D721Med (cell line): ENCODE measurements at places on chromosomes 1 and 21.

DNA sequence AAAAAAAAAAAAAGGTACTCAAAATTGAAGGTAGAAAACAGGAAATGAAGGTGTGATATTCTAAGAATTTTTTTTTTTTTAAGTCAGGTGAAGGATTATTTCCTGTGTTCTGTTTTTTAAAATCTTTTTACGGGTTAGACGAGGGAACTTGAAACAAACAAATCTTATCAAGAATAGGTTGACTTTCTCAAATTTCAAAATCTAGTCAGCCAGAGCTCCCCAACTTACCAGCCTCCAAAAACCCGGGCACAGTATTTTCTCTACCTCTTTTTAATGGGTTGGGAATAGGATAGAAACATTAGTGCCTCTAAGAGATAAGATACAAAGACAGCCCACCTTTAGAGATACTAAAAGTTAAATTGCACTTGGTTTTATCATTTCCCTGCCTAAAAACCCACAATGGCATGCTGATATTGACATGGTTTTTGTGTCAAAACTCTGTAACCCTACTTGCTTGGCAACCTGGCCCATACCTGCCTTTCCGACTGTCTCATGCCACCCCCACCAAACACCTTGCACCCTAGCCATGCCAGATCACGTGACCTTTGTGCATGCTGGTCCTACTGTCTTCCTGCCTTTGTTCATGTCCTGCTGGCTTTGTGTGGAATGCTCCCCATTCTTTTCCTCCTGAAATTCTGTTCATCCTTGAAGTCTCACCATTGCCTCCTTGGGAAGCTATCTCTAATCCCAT is 4.2 kb downstream of the RCAN3 start:
- no peak for DNase-seq

GRCh38 chr1:30765556-30766434 is 8.2 kb upstream of the LAPTM5 start:
- no peak for DNase-seq

DNA sequence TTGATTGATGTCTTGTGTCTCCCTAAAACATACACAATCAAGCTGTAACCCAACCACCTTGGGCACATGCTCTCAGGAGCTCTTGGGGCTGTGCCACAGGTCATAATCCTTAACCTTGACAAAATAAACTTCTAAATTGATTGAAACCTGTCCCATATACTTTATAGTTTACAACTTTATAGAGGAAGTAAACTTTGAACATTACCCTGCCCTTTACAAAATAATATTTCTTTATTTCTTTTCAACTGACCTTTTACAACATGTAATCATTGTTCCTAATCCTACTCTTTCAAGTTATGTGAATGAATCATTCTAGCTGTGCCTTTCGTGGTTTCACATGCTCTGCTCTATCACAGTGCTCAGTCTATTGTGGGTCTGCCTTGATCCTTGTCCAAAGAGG is 118.3 kb upstream of the ATP1A1 start:
- DNase-seq = no peak

GRCh38 chr21:38716942-38717341 is 88.8 kb upstream of the ETS2 start:
- no peak for DNase-seq

GRCh38 chr1:95089650-95090287 is 17.0 kb upstream of the ALG14 start:
- no peak for DNase-seq

DNA sequence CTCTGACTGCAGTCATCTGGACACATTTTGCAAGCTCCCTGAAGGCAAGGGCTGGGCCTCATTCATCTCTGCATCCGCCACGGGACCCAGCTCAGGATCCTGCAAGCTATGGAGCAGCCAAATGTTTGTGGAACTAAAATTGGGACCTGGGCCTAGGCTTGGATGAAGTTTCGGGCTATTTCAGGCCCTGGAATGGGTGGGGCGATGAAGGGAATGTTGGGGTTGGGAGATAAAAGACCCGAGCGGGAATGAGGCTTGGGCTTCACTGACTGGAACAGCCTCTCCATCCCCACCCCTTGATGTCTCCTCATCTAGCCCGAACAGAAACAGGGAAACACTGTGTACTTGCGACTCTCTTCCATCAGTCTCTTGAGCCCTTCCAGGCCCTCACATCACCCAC is 7.3 kb upstream of the AHCYL1 start:
- no peak for DNase-seq

GRCh38 chr1:33327587-33328325 is 6.9 kb upstream of the A3GALT2 start:
- no peak for DNase-seq

- DNase-seq = no peak
Measured at GRCh38 chr1:185894791-185895190, 160.6 kb downstream of the HMCN1 start.

DNA sequence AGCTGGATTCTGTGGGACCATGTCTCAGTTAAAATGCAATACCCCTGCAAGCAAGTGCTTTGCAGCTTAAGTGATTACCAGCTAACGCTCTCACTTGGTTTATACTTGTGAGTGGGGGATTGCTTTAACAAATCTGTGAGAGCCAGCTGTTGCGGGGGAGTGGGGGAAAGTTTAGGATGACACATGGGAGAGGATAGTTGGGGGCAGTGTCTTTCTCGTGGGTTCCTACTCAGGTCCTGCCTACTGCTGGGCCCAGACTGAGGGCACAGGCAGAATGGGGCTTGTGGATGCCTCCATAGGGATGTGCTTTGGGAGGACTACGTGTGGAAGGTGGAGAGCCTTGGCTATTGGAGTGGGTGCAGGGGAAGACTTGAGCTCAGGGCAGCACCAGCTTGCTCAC is 60.1 kb downstream of the ELK4 start:
- peak; percentile 73 for DNase-seq

GRCh38 chr1:211501711-211502400 is 9.9 kb upstream of the RD3 start:
- DNase-seq = no peak

GRCh38 chr1:29240400-29240837 is 4.1 kb downstream of the PTPRU start:
- no peak for DNase-seq

DNA sequence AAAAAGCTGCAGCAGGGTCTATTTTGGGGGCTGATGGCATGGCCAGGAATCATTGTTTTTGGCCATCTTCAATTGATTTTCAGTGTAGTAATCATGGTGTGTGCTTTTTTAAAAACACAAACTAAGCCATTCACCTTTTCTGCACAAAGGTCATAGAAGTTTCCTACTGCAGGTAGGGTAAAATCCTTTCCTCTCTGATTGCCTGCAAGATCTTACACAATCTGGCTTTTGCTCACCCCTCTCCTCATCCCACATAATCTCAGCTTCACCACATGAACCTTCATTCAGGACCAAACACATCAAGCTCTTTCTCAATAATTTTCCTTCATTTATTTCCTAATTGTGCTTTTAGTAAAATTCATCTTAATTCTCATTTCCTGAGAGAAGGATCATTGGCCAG is 38.3 kb upstream of the GBP5 start:
- no peak for DNase-seq

DNA sequence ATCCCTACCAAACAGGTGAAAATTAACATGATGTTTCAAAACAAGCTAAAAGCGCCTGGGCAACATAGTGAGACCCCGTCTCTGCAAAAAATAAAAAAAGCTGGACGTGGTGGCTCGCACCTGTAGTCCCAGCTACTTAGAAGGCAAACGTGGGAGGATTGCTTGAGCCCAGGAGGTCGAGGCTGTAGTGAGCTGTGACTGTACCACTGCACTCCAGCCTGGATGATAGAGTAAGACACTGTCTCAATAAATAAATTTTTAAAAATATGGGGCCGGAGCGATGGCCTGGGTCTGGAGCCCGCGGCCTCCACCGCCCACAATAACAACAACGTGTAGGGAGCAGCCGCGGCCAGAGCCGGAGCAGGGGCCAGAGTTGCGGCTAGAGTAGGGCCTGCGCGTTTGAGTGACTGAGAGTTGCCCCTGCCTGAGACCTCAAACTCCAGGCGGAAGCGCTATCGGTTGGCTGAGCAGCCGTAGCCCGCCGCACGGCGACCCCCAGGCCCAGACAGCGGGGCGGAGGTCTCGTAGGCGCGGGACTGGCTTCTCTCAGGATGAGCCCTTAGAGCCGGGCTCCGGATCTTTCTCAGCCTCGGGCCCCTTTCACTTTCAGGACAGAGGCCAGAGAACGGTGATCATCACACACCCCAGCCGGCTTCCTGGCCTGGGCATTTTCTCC is 41.4 kb downstream of the ZMYM1 start:
- DNase-seq = no peak

GRCh38 chr21:37273440-37273839 is 6.3 kb upstream of the VPS26C start:
- DNase-seq = no peak

- DNase-seq = peak; percentile 53
Measured at GRCh38 chr1:94045465-94046056, 75.4 kb downstream of the ABCA4 start.

DNA sequence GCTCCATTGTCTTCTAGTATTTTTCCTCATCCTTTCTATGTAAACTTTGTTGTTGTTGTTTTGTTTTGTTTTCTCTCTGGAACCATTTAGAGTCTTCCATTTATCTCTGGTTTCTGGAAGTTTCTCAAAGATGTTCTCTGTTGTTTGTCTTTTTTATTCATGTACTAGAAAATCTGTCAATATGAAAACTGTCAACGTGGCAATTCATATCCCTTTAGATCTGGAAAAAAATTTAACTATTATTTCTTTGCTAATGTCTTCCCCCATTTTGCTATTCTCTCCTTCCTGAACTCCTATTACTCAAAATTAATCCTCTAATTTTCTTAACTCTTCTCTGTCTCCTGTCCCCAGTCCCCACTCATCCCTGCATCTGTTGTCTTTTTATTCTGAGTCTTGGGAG is 55.9 kb upstream of the LRRN2 start:
- DNase-seq = no peak

- peak; percentile 88 for DNase-seq
Measured at GRCh38 chr1:151165281-151165737, 393 bp downstream of the LYSMD1 start.

DNA sequence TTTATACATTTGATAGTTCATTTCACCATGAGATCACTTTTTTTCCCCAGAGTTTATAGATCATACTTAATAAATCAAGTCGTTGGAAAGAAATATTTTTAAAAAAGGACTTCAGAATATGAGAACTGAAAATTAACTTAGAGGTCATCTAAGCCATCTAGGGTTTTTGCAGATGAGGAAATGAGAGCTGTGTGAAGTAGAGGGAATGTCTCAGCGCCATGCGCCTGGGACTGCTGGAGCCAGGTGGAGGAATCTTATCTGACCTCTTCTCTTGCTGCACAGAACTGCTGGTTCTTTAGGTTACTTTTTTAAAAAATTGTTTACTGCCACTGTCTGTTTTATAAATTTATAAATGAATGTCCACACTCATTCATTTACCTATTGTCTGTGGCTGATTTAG is 11.5 kb downstream of the SH3BGR start:
- DNase-seq = no peak

DNA sequence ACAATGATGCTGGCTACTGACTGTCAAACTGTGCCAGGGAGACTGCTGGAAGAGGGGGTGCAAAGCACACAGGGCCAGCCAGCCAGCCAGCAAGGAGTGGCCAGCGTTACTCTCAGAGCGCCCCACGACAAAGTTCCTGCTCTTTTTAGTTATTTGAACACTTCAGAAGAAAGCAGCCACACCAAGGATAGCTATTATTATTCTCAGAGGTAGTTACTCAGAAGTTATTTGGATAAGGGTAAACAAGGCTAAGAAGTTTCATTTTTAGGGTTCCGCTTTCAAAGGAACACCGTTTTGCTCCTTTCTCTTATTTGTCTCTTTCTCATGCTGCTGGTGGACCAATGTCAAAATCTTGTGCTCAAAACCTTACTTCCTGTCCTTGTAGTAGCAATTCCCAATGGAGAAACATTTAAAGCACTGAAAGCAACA is 59.9 kb downstream of the VANGL2 start:
- no peak for DNase-seq

DNA sequence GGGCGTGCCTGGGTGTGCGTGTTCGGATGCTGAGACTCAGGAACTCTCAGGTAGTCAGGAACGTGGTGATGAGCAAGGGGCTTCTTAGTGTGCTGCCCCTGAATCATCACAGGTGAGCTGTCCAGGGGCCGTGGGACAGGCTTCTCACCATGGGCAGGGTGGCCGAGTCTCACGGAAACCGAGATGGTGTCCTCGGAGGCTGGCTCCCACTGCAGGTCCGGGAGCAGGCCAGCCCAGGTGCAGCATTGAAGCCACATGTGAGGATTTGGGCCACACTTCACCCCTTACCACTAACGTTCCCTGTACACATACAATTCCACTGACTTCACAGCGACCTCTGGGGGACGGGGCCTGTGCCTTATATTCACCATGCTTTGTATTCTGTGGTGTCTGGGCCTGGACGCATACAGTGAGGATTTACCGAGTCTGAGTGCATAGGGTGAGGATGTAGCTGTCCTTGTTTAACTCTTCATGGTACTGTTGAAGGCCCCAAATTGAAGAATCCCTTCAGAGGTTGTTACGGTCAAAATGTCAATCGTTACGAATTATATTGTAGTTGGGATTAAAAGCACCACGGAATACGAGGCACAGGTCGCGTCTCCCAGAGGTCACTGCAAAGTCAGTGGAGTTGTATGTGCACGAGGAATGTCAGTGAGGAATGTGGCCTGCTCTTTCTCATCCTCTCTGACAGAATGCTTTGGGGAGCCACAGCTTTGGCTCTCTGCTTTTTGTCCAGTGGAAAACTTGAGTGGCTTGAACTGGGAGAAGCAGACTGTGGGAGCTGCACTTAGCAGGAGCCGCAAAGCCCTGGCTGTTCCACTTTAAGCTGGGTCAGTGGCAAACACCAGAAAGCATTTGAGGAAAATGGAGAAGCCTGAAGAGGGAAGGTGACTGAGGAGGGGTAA is 95.3 kb downstream of the MTR start:
- no peak for DNase-seq
